Naive B cell (primary cell): ENCODE measurements at places on chromosomes 3 and 15. TPM values are rescaled to one million over a fixed set of nuclear protein-coding genes. Genes with fewer than 3 reads are reported as not detected.

Gene C3orf22
- polyA plus RNA-seq = not detected

Gene CCR8
- not detected for polyA plus RNA-seq

Gene TMEM40
- not detected for polyA plus RNA-seq

Gene HRH1
- polyA plus RNA-seq = not detected

Gene NGLY1
- polyA plus RNA-seq = 91.7 TPM

Gene NEO1
- 0.70 TPM for polyA plus RNA-seq

Gene TUSC7
- polyA plus RNA-seq = not detected

Gene PIF1
- polyA plus RNA-seq = not detected

Gene NMB
- 3.3 TPM for polyA plus RNA-seq

Gene PLSCR5
- polyA plus RNA-seq = not detected

Gene THBS1
- 0.44 TPM for polyA plus RNA-seq

Gene MME
- 11.3 TPM for polyA plus RNA-seq

Gene CYP1A2
- not detected for polyA plus RNA-seq

Gene TRAIP
- 2.2 TPM for polyA plus RNA-seq

Gene ZDHHC23
- 6.8 TPM for polyA plus RNA-seq

Gene HCN4
- not detected for polyA plus RNA-seq

Gene PEX5L
- polyA plus RNA-seq = 0.13 TPM

Gene USP50
- not detected for polyA plus RNA-seq

Gene TMEM158
- polyA plus RNA-seq = 0.17 TPM

Gene SMCO1
- polyA plus RNA-seq = not detected

Gene ZNF660
- polyA plus RNA-seq = 0.79 TPM

Gene PSTPIP1
- 19.8 TPM for polyA plus RNA-seq

Gene IQCB1
- polyA plus RNA-seq = 40.7 TPM

Gene TAMM41
- 37.3 TPM for polyA plus RNA-seq

Gene CCDC80
- 0.05 TPM for polyA plus RNA-seq

Gene ITIH1
- polyA plus RNA-seq = not detected

Gene CPA3
- polyA plus RNA-seq = not detected

Gene RBMS3
- not detected for polyA plus RNA-seq

Gene KLF15
- 0.09 TPM for polyA plus RNA-seq

Gene SST
- not detected for polyA plus RNA-seq

Gene ATP2C1
- 13.2 TPM for polyA plus RNA-seq

Gene TRIM59
- polyA plus RNA-seq = 27.4 TPM

Gene CCR5
- not detected for polyA plus RNA-seq

Gene CCDC54
- polyA plus RNA-seq = not detected

Gene FBLN2
- 5.6 TPM for polyA plus RNA-seq

Gene ZPLD1
- polyA plus RNA-seq = not detected

Gene CHST13
- not detected for polyA plus RNA-seq

Gene CACNA2D3
- polyA plus RNA-seq = not detected

Gene LRRC3B
- polyA plus RNA-seq = not detected

Gene CPNE9
- not detected for polyA plus RNA-seq

Gene C3orf85
- polyA plus RNA-seq = not detected

Gene UROC1
- not detected for polyA plus RNA-seq

Gene CCK
- polyA plus RNA-seq = not detected
